ENCODE measurements at places on chromosomes 7 and 10. TPM values are rescaled to one million over a fixed set of nuclear protein-coding genes. Genes with fewer than 3 reads are reported as not detected.

STOX1 gene
- 0.40 TPM for total RNA-seq

FANK1 gene
- 0.25 TPM for total RNA-seq

TMEM270 gene
- total RNA-seq, result not detected

KIAA1217 gene
- 0.11 TPM for total RNA-seq

RBP3 gene
- total RNA-seq, result not detected

CPA2 gene
- total RNA-seq, result not detected

NUTM2B gene
- total RNA-seq, result 1.1 TPM

VWA2 gene
- total RNA-seq, result not detected

MAGI2 gene
- 0.30 TPM for total RNA-seq

PPP1R3A gene
- not detected for total RNA-seq

UTF1 gene
- not detected for total RNA-seq

CH25H gene
- not detected for total RNA-seq

ALOX5 gene
- 0.25 TPM for total RNA-seq

ANXA8L1 gene
- total RNA-seq, result not detected

FAM25A gene
- total RNA-seq, result not detected

GIMAP7 gene
- total RNA-seq, result 19.7 TPM

PPP1R3C gene
- 0.15 TPM for total RNA-seq

GOLGA7B gene
- total RNA-seq, result 0.40 TPM

LLCFC1 gene
- not detected for total RNA-seq

ERVW-1 gene
- total RNA-seq, result not detected
